ENCODE measurements at places on chromosomes 5 and 9.

DNA sequence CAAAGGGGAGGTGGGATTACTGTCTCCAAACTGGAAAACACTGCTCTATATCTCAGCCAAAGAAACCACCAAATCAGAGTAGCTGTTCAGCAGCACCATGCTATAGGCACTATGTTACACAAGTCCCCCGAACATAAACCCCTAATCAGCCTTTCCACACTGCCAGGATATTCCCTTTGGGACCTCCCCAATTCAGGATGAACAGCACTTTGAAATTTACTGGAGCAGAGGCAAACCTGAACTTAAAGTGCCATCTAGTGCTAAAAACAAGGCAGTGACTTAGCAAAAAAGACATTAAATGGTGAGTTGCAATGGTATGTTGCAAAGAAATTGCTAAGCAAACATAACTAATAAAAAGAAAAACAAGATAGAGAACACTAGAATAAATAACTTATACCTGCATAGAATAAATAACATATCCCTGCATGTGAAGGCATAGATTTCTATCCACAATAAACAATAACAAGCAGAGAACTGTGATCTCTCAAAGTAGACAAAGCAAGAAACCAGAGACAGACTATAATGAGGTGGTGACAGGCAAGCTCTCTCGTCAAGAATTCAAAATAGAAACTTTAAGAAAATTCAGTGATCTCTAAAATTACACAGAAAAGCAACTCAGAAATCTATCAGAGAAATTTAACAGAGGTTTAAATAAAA lies 584.4 kb upstream of the ACO1 start:
- DNase-seq: no peak

DNA sequence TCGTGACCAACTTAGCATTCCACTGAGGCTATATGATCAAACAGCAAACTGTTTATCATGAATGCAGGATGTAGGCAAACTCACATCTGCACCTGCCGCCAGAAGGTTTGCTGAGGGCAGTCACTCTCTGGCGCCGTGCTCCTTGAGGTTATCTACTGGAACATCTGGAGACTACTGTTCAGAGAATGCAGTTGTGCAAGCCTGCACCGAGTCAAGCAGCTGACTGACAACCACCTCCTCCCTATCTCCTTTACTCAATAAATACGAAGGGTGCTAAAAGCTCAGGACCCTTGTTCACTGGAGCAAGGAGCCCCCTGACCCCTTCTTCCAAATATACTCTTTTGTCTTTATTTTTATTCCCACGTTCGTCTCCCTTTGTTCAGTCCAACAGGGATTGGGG lies 27.1 kb downstream of the CCDC125 start:
- DNase-seq: no peak

GRCh38 chr5:105882956-105883481 lies 1787.7 kb downstream of the EFNA5 start:
- DNase-seq: no peak

DNA sequence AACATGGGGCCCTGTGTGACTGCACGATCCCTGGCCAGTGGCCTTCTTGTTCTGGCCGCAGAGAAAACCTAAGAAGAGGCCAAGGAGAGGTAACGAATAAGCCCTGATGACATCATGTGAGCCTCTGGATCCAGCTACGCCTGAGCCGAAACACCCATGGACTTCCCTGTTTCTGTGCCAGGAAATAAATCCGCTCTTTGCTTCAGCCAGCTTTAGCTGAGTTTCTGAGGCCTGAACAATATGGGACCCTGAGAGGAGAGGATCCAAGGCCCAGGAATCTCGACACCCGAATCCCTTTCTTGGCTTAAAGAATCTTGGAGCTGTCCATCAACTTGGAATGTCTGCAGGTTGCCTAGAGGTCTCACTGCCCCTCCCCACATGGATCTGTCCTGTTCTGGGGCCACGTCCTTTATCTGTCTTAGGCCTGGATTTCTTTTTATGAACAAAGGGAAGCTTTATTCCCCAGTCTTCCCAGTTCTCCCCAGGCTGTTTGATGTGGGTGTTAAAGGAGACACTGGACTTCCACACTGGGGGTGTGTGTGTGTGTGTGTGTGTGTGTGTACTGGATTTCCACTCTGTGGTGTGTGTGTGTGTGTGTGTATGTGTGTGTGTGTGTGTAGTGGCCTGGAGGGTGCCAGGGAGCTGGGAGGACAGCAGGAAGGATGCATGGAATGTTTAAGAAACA lies 13.7 kb downstream of the IER5L start:
- DNase-seq: no peak

DNA sequence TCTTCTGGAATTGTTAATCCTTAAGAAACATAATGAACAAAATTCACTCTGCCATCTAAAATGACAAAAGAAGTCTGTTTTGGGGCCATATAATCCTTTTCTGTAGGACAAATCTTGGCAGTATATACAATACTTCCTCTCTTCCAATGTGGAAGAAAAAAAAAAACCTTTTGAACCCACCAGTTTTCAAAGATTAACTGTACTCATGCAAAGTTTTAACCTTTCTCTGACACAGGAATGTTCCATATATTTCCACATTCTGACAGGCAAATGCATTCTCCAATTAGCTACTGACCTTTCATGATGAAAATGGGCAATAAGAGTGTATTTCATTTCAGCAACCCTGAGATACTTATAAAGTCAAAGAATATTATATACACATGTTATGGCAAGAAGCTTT lies 65.4 kb downstream of the RNF130 start:
- DNase-seq: no peak

- no peak for DNase-seq
These were observed 890.0 kb upstream of the NUDT12 start for GRCh38 chr5:104452550-104452949.

GRCh38 chr5:36682499-36682898 lies 76.1 kb downstream of the SLC1A3 start:
- no peak for DNase-seq

DNA sequence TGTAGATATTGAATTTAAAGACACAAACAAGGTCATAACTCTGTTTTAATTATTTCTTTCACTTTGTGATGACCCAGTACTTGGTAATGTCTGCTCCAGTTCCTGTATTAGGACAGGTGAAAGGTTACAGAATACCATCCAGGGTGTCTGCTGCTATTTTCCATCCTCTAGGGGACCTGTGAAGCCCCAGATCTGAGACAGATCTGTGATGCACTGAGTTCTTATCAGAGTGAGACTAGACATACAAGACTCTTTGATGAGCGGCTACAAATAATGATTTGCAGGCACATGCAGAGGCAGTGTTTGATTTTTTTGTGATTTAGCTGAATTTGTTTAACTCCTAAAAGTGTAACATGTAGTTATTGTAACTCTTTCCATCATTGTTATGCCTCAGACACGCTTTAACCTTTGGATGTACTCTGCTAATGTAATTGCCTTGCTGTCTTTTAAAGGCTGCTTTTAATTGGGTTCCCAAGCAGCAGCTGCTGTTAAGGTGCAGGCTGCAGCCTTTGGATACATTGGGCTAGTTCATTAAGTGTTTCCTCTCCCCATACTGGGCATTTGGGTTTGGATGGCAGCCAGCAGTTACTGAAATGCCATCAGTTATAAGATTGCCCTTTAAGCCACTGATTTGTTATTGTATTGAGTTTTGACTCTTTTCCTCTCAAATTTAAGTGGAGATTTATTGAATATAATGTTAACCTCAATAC lies 63.3 kb downstream of the RASGRF2 start:
- DNase-seq: no peak

DNA sequence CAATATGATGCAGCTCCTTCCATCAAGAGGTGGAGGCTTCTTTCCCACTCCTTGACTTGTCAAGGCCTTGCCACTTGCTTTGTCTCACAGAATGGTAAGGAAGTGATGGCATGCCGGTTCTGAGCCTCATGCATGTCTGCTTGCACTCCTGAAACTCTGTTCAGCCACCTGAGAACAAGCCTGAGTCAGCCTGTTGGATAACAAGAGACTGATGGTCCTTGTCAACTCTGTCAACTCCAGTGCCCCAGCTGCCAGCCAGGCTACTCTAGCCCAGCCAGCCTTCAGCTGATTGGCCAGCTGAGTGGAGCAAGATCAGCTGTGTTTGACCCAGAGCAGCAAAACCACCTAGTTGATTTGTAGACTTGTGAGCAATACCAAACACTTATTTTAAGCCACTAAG lies 4.4 kb upstream of the TENT4A start:
- no peak for DNase-seq

DNA sequence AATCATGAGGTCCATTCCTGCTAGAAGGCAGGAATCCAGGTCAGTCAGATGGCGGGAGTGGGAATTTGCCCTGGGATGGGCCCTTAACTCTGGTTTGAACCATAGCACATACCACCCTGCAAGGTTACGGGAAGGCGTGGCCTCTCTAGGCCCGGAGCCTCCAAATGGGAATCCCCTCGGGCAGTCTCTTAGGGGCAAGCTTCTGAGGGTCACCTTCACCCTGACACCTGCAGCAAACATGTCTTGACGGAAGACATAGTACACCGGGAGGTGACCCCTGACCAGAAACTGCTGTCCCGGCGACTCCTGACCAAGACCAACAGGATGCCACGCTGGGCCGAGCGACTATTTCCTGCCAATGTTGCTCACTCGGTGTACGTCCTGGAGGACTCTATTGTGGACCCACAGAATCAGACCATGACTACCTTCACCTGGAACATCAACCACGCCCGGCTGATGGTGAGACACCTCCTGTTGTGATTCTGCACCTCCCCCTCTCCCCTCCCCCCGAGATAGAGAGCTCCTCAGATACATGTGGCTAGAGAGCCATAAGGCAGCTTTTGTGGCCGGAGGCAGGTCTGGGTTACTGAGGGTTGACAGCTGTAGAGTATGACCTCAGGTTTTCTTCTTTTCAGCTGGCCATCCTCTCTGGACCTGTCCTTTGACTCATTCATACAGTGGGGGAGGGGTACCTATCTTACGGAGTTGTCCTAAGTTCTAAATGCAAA lies 957 bp downstream of the PRELID1 start:
- no peak for DNase-seq

GRCh38 chr5:148352696-148353095 lies 17.3 kb downstream of the SPINK9 start:
- DNase-seq: no peak

Measured in stimulated activated CD4-positive, alpha-beta T cell treated with anti-CD3 and anti-CD28 coated beads, Interleukin-4, amount 100 ng/mL, for 1 hour (primary cell).